Stimulated activated naive CD4-positive, alpha-beta T cell treated with Interleukin-2 at 50 U/mL for 16 hours (primary cell): ENCODE measurements at places on chromosomes 2 and 18.

DNA sequence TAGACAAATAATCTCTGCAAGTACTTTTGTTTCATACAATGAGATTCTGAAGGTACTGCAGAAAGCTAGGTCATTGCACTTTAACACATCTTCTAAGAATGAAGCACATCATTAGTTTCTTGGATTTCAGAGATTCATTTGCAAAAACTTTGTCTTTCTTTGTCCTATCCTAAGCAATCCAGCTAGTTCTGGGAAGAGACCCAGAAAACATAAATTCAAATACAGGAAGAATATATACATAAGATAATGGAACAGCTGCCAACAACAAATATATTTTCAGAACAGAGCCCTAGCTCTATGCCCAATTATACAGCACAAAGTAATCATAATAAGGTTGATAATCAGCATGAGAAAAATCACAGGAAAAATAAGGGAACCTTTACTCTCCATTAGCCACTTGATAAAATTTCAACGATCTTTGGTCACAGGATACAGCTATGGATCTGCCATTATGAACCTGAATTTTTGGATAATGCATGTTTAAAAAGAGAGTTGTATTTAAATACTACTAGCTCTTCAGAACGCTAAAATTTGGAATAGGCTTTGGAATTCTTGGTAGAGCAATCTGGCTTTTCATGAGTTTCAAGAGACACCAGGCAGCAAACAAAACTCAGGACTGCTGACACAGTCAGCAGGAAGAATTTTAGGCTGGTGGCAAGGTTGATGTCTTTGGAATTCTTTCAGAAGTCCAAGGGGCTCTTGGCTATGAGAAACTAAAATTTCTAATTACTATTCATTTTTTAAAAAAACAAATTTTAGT, 250.4 kb upstream of the SMIM21 start:
- DNase-seq, result no peak

DNA sequence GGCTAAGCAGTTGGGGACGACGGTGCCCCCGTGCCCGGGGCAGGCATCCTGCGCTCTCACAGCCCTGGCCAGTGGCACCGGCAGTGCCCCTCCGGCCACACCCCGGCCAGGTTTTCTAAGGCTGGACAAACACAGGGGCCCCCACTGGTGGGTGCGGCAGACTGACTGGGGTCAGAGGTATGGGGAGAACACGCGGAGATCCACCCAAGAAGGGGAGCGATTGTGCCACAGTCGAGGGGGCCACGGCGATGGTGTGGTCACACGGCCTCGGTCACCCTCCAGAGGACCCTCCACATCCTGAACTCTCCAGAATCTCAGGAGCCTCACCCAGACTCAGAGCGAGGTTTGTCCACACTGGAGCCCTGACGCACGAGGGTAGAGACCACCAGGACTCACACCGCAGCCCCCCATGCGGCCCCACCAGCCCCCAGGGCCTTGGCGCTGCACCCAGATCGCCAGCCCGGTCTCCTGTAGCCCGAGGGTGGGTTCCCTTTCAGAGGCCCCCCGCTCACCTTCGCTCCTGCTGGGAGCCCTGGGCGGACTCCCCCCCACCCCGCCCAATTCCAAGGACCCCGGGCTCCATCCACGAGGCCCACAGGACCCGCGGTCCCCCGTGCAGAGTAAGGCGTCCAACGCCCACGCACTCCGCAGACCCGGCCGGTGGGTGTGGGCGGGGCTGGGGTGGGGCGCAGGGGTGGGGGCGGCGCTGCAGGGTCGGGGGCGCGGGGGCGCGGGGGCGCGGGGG, 15.2 kb downstream of the PDCD1 start:
- DNase-seq, result no peak

GRCh38 chr2:8252997-8253694, 428.7 kb upstream of the ID2 start:
- no peak for DNase-seq

DNA sequence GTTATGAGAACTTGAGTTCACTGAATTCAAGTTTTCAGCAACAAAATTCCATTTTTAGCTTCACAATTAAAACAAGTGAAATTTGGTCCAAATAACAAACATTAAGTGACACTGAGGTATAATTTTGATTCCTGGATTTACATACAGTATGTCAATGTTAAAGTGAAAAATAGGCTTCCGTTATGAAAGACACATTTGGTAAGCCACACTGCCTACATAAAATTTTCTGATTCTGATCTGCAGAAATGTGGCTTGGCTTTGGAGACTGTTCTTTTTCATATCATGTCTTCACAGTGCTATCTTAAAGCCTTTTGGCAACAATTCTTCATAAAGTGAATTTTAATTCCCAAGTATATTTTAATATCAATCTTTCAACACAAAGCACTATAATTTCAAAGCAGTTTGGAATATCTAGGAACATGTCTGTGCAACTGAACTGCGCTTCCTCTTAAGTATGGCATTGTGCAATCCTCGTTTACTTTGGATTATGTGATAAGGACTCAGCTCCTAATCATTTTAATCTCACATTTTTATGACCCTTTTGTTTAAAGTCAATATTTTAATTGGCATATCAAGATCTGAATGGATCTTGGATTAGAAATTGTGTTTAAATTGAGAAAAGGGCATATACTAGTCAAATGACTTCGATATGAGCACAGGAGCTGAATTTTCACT, 60.0 kb downstream of the RBMS1 start:
- no peak for DNase-seq

GRCh38 chr2:171836146-171836910, 57.7 kb downstream of the SLC25A12 start:
- no peak for DNase-seq

DNA sequence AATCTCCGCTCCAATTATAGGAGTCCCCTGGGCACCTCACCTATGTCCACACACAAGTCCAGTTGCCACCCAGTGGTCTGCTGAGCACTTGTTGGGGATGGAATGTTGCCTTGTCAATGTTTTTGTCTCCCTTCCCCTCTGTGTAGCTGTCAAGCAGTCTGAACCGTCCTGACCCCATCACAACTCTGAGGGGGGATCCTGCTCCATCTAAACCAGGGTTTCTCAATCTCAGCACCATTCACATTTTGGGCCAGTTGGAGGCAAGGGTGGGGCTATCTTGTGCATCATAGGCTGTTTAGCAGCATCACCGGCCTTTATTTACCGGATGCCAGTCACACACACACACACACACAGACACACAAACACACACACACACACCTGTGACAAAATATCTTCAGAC, 53.0 kb downstream of the CYP26B1 start:
- no peak for DNase-seq

- no peak for DNase-seq
These were observed 45.3 kb downstream of the CD28 start for GRCh38 chr2:203751685-203752271.

- no peak for DNase-seq
These were observed 63.5 kb upstream of the ARL5A start for GRCh38 chr2:151891566-151892194.

DNA sequence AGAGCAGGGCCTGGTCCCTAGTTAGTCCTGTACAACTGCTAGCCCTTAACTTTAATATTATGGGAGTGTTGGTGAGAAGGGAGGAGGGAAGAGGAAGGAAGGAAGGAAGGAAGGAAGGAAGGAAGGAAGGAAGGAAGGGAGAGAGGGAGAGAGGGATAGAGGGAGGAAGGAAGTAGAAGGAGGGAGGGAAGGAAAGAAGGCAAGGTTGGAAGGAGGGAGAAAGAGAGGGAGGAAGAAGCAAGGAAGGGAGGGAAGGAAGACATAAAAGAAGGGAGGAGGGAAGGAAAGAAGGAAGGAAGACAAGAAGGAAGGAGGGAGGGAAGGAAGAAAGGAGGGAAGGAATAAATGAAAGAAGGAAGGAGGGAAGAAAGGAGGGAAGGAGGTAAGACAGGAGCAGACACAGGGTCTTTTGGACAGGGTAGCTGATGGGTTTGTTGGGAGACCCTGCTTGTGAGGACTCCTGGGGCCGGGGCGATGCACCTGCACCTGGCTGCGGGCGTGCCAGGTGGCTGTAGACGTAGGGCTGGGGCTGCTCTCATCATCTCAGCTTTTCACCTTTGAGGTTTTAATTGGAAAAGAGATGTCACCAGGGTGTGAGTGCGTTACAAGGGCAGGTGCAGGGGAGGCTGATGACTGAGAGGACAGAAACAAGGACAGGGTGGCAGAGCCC, 5.9 kb upstream of the POMC start:
- DNase-seq, result no peak

GRCh38 chr18:7579176-7579917, 12.2 kb downstream of the PTPRM start:
- no peak for DNase-seq

DNA sequence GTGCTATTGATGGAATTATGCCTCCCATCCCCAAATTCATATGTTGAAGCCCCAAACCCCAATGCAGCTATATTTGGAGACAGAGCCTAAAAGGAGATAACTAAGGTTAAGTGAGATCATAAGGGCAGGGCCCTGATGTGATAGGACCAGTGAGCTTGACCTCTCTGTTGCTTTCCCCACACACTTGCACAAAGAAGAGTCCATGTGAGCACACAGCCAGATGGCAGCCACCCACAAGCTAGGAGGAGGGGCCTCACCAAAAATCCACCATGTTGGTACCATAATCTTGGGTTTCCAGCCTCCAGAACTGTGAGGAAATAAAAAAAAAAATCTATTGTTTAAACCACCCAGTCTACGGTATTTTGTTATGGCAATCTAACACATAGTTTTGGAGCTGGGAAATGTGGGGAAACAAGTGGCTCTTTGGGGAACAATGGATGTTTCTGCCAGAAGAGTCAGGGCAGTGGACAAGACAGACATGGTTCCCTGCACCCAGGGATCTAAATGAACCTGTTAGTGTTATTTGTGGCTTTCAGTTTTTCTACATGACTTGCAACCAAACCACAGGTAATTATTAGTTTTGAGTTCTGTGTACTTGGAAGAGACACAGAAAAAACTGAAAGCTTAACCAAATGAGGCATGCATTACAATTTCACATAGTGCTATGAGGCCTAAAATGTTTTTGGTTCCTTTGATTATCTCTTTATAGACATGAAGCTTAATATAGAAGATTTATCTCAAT, 259.1 kb downstream of the LTBP1 start:
- DNase-seq, result no peak

DNA sequence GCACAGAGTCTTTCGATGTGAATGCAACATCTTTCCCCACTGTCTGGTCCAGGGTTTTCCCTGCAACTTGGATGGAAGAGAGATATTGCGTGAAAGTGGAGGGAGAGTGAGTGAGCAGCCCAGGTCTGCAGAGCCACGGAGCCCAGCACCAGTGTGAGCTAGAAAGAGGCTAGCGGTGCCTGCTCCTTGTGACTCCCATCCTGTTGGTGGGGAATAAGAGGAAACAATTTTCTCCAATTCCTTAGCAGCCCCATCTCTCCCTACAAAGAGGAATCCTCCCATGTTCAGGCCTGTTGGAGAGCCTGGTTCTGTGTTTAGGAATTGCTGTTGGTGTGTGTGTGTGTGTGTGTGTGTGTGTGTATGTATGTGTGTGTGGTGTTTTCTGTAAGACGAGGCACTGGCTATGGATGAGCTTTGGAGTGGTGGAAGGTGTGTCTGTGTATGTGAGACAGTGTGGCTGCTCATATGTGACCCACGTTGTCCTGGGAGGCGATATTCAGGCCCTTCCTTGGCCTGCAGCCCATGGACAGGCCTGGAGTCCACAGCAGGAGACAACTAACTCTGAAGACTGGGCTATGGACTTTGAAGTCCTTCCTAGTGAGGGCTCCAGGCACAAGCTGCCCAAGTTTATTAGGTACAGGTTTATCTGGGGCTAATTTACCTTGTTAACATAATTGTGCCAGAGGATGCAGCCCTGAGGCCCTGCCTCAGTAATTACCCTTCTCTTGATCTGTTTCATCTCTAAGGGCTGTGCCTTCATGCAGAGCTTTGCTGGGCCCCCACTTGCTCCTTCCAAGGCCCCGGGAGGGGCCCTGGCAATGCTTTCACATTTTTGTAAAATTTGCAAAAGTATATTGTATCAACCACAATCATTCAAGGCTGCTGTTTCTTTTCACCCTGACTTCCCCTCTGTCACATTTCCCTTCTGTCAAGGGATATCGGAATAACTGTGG, 88.6 kb upstream of the HAAO start:
- DNase-seq, result no peak

DNA sequence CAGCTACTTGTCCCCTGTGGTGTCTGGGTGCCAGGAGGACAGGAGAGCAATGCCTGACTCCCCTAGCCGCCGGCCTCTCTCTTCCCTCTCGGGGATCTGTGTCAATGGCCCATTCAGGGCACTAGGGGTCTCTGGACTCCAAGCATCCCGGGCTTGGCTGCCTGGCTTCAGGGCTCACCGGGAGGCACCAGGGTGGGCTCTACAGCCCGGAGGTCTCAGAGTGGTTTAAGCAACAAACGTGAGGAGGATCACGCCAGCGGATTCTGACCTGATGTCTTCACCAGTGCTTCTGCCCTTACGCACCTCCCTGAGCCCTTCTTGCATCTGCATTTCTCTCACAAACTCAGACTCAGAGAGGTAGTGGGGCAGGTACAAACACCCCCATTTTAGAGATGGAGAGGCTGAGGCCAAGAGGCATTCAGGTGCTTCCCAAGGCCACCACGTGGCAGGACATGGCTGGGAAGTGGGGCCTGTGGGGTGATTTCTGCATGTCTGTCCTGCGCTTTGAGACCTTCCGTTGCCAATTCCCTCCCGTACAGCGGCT, 243.0 kb downstream of the CELF4 start:
- DNase-seq, result no peak

- no peak for DNase-seq
These were observed 118.9 kb upstream of the POU3F3 start for GRCh38 chr2:104734937-104735586.
